GOT3 (cell line): ENCODE measurements at places on chromosomes 11 and 22.

DNA sequence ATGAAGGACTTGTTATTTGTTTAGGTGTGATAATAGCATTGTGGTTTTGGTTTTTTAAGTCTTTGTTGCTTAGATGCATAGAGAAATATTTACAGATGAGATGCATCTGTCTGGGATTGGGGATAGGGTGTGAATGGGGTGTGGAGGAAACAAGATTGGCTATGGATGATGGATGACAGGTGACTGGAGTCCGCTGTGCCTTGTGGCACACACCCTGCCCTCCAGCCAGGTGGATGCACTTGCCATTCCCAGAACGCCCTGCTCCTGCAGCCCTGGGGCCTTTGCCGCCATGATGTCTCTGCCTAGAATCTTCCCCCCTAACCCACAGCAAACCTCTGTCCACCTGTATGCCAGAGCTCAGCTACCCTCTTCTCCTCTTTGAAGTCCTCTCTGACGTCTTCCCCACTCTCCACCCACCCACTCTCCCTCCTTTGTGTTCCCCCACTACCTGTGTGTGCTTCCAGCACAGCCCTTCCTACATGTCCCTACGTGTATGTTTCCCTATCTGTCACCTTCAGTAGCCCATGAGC lies 54.7 kb downstream of the WNT11 start:
- no peak for DNase-seq

- DNase-seq = no peak
Observed at GRCh38 chr11:91664521-91664920, 560.1 kb upstream of the FAT3 start.

DNA sequence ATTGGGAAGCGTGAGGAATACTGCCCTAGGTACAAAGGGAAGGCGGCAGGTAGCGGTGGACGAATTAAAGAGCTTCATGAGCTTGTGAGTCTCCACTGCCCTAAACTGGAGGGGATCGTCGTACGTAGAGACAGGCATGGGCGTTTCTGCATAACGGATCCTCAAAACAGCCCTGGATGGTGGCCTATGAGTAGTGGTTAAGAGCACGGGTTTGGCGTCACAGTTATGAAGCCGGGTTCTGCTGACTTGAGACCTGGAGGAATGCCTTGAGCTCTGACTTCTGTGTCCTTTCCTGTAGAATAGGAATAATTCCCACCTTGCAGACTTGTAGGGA lies 335 bp downstream of the TMEM138 start:
- no peak for DNase-seq

DNA sequence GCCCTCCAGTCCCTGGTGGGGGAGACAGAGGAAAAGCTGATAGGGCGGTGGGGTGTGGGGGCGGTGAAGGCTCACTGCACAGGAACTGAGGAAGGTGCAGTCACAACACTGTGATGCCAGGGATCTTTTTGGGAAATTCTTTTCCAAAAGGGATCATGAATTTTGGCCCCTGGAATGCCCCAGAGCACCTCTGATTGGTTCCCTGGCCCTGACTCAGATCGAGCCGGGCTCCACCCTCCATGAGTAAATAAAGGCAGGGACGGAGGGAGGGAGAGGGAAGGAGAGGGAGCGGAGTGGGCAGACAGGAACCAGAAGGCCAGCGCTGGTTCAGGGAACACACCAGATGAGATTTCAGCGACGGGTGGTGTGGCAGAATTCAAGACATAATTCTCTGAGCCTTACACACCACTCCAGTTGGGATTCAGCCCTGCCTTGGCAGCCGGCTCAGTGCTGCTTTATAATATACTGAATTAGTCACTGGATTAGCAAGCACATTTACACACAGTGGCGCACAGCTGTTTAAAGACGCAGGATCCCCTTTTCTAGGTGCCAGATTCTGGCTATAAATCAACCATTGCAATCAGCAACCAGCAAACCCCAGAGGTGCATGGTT lies 80.3 kb downstream of the ETS1 start:
- DNase-seq = peak; percentile 17

GRCh38 chr22:49933236-49934159 lies 15.1 kb downstream of the CRELD2 start:
- no peak for DNase-seq

GRCh38 chr11:10990160-10990559 lies 132.3 kb upstream of the ZBED5 start:
- no peak for DNase-seq

GRCh38 chr11:15865212-15865987 lies 490.9 kb downstream of the SOX6 start:
- no peak for DNase-seq

DNA sequence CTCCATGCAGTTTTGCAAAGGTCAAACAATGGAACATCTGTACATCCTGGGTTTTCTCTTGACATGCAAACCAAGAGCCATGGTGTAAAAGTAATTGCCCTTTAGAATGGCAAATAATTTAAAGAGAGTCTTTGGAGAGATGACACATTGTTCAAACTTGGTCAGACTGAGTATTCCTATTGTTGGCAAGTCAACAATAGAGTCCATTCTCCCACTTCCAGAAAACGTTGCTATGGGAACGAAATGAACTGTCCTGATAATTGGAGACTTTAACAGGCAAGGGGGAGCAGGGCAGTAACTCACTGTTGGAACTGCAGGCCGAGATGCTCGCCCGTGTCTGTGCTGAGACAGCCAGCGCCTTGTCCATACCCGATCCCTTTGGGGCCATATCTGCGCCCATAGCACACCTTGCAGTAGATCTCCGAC lies 13.9 kb downstream of the CSRP3 start:
- DNase-seq = no peak

GRCh38 chr22:17063411-17064106 lies 21.2 kb upstream of the IL17RA start:
- no peak for DNase-seq

GRCh38 chr22:43343670-43344519 lies 723 bp upstream of the SCUBE1 start:
- no peak for DNase-seq

DNA sequence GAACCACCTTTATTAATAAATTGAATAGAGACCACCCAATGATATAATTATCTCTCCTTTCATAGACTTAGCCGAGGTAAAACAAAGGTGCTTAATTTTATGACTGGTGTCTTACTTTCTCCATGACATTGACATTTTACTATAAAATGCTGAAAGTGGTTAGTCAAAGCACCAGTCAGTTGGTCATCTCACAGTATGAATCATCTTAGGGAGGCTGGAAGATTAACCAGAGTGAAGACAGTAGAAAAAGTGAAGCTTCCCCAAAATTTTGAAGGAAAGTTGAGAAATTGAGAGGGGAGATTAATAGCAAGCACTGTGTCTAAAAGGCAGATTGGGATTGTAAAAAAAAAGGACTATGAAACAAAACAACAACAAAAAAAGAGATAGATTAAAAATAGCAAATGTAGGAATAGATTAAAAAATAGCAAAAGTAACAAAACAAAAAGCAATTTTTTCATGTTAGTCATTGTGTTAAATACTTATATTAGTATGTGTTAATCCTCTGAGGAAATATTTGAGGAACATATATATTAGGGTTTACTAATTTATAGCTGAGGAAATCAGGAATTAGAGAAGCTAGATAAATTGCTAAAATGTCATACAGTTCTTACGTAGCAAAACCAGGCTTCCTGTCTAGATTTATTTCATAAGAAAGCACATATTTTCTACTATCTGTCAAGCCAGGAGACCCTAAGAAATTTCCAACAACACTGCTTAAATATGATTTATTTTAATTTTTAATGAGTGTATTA lies 557.3 kb upstream of the ANO5 start:
- no peak for DNase-seq

GRCh38 chr11:69654001-69654659 lies 13.2 kb downstream of the CCND1 start:
- DNase-seq = no peak

DNA sequence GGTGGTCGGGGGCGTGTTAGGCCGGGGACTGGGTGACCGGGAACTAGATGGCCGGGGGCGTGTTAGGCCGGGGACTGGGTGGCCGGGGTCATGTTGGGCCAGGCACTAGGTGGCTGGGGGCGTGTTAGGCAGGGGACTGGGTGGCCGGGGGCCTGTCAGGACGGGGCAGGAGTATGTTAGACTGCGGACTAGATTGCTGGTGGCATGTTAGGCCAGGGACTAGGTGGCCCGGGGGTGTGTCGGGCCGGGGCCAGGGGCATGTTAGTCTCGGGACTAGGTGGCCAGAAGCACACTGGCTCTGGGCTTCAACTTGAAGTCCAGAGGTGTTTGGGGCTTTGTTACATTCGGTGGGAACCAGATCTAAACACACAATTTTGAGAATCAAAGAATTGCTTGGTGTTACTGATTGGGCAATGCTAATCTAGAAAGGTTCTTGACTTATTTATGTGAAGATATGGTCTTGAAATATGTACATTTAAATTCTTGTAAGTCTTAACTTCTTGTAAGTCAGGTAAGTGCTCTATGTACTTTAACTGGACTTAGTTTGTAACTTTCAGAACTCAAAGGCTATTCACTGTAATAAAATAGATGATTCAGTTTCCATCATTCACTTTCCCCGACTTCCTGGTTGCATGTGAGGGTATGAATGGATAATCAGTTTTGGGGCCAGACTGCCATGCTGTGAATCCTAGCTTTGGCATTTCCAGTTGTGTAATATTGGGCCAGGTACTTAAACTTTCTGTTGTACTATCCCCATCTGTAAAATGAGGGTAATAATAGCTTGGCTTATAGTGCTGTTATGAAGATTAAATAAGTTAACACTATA lies 1.1 kb downstream of the EXT2 start:
- DNase-seq = no peak

- no peak for DNase-seq
Observed at GRCh38 chr11:109791337-109791736, 301.9 kb upstream of the ZC3H12C start.

DNA sequence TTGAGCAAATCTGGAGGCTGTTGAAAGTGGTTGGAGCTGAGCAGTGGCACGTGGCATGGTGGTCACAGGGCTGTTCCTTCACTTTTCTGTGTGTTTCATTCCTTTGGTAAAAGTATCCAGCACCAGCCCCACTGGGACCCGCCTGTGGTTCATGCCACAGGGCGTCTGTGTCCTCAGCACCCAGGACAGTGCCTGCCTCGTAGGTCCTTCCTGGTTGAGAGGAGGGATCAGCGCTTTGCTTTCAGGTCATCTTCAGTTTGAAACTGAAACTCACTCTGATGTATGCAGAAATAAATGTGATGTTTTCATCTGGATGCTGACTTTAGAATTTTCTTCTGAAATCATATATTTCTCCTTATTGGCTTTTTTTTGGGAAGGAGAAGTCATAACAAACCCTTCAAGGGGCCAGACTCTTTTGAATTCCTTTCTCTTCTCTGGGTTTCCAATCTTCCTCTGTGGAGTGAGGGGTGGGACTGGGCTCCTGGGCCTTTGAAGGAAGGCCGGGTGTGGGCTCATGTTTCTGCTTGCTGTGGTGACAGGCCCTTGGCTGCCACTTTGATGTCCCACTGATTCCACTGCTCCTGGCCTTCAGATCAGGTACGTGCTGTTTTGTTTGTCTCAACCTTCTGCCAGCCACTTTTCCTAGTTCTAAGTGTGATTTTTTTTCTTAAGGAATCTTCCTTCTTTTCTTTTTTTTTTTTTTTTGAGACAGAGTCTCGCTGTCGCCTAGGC lies 26.2 kb downstream of the TBC1D22A start:
- no peak for DNase-seq

- DNase-seq = no peak
Observed at GRCh38 chr22:43446916-43447315, 35.1 kb downstream of the MPPED1 start.

DNA sequence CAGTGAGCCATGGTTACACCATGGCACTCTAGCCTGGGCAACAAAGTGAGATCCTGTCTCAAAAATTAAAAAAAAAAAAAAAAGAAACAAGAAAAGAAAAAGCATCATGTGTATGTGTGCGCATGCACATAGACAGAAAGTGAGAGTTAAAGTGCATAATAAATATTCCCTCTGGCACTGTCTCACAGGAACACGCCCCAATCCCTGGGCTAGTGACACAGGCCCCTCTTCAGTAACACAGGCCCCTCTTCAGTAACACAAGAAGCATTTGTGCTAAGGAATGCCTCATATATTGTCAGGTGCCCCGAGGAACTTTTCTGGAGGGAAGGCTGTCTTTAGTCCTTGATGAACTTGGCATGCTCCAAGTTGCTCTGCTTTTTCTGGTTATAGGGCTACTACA lies 57.5 kb downstream of the RPL27A start:
- DNase-seq = no peak

GRCh38 chr11:74123008-74123448 lies 47.8 kb downstream of the C2CD3 start:
- no peak for DNase-seq

- no peak for DNase-seq
Observed at GRCh38 chr22:24805790-24806662, at the start of gene SGSM1. TSS of gene SGSM1 (plus strand) at chr22:24806211. CDS start at chr22:24806326, 115 bp downstream.
